Activated CD8-positive, alpha-beta memory T cell treated with anti-CD3 and anti-CD28 coated beads for 4 hours (primary cell): ENCODE measurements at places on chromosomes 1 and 21.

- no peak for DNase-seq
Observed at GRCh38 chr1:115475901-115476300, 137.9 kb upstream of the NGF start.

DNA sequence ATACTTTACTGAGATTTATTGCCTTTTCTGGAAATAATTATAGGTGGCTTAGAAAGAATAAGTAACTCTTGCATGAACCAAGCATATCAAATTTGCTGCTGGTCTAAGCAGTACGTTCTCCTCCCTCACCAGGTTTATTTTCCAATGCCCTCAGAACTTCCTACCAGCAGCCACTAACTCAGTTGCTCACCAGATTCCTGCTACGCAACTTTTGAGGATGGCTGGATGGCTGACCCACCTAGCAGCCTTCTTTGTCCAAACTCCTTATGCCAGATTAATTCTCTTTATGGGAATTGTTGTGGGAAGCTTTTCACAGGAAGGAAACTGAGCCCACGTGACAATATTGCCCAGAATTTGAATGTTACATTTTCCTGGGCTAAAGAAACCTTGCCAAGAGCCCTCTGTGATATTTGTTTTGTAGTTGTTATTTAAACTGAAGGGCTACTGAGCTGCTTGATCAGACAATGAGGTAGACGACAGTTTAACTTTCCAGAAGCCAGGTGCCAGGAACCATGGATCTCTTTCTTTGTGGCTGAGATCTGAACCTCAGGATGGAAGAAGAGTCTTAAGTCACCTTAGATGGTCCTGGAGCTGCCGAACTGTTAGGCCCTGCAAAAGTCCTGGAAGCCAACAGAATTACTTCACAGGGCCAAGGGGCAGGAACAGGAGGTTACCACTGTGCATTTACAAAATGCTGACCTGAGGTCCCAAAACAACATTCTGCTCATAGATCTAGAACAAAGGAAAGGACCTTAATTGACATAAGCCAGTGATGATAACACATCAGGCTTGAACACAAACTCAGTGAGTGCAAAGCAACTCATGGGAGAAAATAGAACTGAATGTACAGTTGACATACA is 85.5 kb upstream of the ATP1A1 start:
- DNase-seq = no peak

GRCh38 chr1:16461681-16462080 is 21.2 kb downstream of the NECAP2 start:
- no peak for DNase-seq

- DNase-seq = no peak
Observed at GRCh38 chr1:8361198-8361849, 43.4 kb downstream of the SLC45A1 start.
